Activated CD4-positive, alpha-beta T cell treated with anti-CD3 and anti-CD28 coated beads, Interleukin-2, Interleukin-6, amounts not matched to agents 100 ng/mL and 50 ng/mL, durations not matched to agents 16 hours and 8 hours (primary cell): ENCODE measurements at places on chromosomes 1 and 21.

DNA sequence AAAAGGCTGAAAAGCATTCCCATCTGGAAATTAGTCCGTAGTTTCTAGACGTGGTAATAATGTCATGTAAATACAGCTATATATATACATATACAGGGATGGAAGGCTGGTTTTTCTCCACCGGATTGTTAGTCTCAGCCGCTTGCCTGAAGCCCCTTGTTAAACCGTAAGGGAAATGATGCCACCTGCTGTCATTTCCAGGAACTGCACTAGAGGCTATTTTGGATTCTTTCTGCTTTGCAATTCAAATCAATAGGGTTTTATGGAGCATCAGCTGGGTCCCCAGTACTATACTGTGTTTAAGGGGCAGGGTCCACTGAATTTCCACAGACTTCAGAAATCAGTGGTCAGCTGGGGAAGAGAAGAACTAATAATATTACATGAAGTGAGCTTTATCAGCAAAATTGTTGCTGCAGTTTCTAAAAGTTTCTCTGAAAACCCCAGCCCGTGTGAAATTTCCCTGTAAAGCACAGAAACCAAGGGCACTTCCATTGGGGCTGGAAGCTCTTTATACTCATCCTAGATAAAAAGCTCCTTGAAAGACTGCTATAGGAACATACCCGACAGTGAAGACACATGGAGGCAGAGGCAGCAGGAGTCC is 33.8 kb upstream of the MPZL1 start:
- DNase-seq = peak; percentile 86

DNA sequence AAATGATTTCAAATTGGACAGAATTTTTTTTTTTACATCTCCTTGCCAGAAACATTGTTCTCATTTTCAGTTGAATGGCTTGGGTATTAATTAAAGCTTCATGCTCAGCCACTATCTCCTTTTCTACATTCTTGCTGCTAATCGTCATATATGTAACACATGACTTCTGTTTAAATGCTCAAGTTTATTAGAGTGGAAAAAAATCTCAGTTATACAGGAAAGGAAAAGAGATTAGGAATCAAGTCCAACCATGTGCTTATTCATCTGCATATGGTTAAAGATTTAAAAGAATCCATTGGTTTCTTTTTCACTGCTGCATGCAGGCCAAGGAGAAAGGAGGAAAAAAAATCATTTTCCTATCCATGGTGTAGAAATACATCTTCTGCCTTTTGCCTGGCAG is 47.3 kb upstream of the CNN3 start:
- DNase-seq = no peak

DNA sequence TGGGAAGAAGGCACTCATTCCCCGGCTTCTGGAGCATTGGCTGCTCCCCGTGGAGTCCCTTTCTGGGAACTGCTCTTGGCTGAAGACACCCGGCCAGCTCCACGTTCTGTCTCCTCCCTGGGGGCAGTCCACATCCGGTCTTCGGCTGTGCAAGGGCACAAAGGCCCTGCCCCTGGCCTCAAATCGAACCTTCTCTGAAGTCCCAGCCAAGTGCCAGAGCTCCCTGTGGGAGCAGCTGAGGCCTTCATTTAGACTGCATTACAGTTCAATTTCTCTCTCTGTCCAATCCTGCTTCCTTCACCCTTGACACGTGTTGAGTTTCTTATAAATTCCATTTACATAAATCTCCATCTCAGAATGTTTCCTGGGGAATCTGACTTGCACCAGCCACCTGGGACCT is 132.9 kb upstream of the POU3F1 start:
- no peak for DNase-seq

- DNase-seq = no peak
Observed at GRCh38 chr1:212827171-212827776, 20.2 kb downstream of the SPATA45 start.

DNA sequence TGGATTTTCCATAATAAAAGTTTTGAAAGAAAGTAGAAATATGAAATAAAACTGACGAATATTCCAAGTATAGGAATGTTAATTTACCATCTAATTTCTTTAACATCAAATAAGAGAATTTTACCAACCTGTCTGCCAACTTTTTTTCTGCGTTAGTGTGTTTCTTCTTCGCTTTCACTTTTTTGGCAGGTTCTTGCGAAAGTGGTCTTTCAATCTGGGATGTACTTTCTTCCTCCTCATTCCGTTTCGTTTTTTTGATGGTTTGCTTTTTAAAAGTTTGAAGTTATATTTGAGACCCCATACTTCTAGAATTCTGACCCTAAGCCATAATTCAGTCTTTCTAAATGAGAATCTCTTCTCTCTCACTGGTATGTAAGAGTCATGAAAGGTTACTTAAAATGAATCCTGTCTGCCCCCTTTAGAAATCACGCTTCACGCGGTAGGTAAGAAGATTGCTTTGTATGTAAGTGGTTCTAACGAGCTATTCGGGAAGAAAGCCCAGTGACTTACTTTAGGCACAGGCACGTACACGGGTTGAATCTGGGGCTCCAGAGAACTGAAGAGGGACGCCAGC is 580 bp downstream of the RBM34 start:
- DNase-seq = no peak

DNA sequence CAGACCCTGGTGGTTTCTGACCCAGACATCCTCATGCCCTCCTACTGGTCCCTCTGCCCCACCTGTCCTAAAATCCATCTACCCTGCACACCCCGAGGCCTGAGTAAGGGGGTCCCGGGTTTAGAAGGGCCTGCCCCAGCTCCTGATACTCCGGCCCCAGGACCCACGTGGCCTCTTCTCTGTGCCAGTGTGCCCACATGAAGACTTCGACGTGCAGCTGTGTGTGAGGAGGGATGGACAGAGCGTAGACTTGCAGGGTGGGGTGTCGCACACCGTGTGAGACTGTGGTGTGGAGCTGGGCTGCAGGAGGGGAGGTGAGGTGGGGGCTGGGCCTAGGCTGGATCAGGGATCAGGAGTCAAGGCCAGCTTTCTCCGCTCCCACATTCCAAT is 461.1 kb downstream of the PTPRU start:
- DNase-seq = no peak

GRCh38 chr1:61742620-61743430 is 545 bp downstream of the PATJ start:
- peak; percentile 14 for DNase-seq

DNA sequence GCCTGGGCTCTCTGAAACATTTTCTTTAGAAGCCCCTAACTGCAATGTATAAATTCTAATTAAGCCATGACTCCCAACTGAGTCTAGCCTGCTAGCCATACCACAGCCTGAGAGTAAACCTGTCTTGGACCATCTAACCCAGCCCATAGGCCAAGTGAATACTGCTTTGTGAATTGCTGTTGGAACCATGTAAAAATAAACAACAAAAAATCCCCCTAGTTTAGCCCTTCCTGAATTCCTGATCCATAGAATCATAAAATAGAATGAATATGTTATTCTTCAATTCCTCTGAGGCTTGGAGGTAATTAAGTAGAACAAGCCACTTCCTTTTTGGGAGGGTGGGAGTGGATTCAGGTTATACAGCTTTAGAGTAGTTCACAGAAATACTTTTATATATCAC is 1496.4 kb downstream of the MRPL39 start:
- DNase-seq = no peak

GRCh38 chr1:10870493-10871096 is 74.1 kb upstream of the CASZ1 start:
- no peak for DNase-seq

DNA sequence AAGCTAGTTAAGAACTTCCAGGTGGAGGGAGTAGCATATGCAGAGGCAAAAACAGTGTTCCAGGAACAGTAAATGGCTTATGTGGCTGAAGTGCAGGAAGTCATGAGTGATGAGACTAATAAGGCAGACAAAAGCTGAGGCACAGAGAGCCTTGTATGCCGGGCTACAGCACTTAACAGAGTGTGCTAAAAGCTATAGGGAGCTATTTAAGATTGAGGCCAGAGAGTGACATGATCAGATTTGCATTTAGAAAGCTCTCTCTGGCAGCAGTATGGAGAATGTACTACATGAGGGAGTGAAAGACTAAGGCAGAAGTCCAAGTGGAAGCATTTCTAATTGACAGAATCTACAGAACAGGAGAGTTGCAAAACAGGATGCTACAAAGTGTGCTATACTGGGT is 38.6 kb downstream of the WASF2 start:
- no peak for DNase-seq

DNA sequence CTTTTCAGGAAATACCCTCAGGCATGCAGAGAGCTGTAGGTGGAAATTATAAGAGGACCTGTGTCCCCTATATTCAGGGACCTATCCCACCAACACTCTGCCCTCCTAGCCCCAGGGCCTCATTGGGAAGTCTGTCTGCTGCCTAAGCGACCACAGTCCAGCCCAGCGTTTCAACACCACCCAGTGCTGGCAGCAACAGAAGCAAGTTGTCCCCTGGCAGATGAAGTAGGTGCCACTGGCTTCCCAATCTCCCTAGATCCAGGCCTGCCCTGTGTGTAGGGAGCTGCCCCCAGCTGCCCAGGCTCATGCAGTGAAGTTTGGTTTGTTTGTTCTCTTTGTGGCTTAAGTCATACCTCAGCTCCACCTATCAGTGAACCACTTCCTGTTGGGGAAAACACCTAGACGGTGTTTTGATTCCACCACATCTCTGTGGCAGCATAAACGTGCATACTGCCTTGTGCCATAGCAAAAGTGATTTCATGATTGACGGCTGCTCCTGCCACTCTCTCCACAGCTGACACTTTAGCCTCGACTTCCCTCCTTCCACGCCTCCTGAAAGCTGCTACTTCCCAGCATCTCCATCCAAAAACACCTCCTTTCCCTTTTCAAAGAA is 8.1 kb upstream of the LEFTY1 start:
- DNase-seq = peak; percentile 90

GRCh38 chr1:205938682-205939081 is 4.6 kb downstream of the SLC26A9 start:
- DNase-seq = no peak

DNA sequence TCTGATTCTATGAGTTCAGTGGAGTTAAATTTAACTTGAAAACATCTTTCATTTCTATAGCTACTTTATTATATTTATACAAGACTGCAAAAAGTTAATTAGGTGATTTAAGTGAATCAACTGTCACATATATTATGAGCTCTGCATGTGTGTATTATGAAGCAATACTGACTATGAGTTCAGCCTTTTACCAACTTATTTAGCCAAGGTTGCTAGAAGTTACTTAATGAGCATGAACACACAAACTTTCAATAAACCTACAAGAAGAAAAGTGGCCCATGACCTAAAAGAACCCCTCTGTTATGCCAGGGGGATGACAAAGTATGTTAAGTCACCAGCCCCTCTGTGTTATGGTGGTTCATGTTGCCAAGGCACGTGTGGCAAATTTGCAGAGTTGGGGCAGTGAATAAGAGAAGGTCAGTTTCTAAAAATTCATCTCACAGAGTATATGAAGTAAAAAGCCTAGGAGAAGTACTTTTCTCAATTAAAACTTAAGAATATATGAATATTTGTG is 86.7 kb upstream of the LYPLAL1 start:
- no peak for DNase-seq

DNA sequence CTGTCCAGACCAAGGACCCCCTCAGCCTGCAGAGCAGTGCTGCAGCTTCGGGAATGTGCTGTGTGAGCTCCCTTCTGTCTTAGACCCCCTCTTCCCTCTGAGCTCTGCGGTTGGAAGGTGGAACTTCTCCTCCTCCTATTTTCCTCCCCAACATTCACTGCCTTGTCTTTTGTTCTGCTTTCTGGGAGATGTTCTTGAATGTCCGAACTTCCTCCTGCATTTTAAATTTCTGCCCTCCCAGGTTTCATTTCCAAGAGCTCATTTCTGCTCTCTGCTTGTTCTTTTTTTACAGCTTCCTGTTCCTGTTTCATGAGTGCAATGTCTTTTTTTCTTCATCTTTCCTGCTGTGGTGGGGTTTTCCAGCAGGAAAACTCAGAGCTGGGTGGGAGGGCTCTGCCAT is 29.3 kb downstream of the RRP1 start:
- no peak for DNase-seq

- DNase-seq = no peak
Observed at GRCh38 chr1:220336391-220337031, 64.3 kb upstream of the RAB3GAP2 start.
